ENCODE measurements at places on chromosomes 6 and 20. TPM values are rescaled to one million over a fixed set of nuclear protein-coding genes. Genes with fewer than 3 reads are reported as not detected.

DNA sequence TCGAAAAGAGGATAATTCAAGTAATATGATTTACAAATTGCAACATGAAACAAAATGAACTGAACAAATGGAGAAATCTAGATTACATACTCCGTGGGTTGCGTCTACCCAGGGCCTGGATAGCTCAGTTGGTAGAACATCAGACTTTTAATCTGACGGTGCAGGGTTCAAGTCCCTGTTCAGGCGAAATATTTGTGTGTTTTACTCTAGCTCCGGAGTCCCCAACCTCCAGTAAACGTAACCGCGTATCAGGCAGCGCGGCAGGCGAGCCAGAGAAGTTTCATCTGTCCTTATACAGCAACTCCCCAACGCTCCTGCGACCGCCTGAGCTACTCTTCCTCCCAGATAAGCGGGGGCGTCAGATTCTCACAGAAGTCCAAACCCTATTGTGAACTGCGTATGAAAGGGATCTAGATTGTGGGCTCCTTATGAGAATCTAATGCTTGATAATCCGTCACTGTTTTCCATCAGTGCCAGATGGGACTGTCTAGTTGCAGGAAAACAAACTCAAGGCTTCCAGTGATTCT lies 176.1 kb downstream of the TRIM27 start:
- no peak overlapping the region for H3K4me3 ChIP-seq
- peaks cover 7% of the 10 kb centered on the region for H3K27me3 ChIP-seq
- no peaks in the 10 kb centered on the region for H3K4me1 ChIP-seq
- no peaks in the 10 kb centered on the region for H3K36me3 ChIP-seq
- H3K27ac ChIP-seq = no peak overlapping the region

GRCh38 chr6:164130151-164130550 lies 715.6 kb downstream of the QKI start:
- no peaks in the 10 kb centered on the region for H3K27me3 ChIP-seq
- H3K27ac ChIP-seq = no peak overlapping the region
- H3K36me3 ChIP-seq = no peaks in the 10 kb centered on the region
- DNase-seq = no peak
- no peak overlapping the region for H3K4me3 ChIP-seq

GRCh38 chr6:24838994-24839393 lies 40.3 kb upstream of the ARMH2 start:
- no peaks in the 10 kb centered on the region for H3K4me1 ChIP-seq
- no peaks in the 10 kb centered on the region for H3K36me3 ChIP-seq
- no peak for DNase-seq
- H3K27me3 ChIP-seq = no peaks in the 10 kb centered on the region
- no peak overlapping the region for H3K4me3 ChIP-seq

DNA sequence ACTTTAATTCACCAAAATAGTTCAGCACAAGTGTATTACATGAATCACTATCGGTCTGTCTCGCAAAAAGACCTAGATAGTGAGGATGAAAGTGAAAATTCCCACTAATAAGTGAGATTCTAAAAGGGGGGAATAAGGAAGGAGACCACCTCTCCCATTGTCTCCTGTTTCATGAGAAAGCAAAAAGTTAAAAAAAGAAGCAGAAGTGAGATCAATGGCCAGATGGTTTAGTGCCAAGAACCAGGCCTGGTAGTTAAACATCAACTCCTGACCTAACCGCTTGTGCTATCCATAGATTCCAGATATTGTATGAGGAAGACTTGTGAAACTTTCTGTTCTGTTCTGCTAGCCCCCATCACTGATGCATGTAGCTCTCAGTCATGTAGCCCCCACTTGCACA lies 293.0 kb downstream of the RNGTT start:
- no peak overlapping the region for H3K27ac ChIP-seq
- H3K36me3 ChIP-seq = no peaks in the 10 kb centered on the region
- H3K4me1 ChIP-seq = no peaks in the 10 kb centered on the region
- H3K4me3 ChIP-seq = no peak overlapping the region
- DNase-seq = no peak
- H3K27me3 ChIP-seq = no peaks in the 10 kb centered on the region

DNA sequence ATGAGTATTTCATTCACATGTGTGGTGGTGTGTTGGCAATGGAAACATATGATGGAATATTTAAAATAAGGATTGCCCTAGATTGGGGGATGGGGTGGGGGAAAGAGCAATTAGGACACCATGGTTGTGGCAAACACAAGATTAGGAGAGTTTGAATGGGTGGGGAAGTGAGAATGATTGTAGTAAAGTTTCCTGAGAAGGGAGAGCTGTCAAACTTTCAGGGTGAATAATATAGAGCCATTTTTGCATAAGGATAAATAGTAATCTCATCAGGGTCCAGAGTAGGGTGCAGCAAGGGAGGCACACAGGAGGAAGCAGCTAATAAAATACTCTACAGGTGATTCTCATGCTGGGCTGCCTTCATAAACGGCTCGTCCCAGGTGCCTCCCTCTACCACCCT lies 294.9 kb upstream of the MARCKS start:
- H3K27ac ChIP-seq = no peak overlapping the region
- no peaks in the 10 kb centered on the region for H3K36me3 ChIP-seq
- no peak overlapping the region for H3K4me3 ChIP-seq
- H3K27me3 ChIP-seq = no peaks in the 10 kb centered on the region

- peak within 1 kb of the TSS; percentile 32 for H3K27ac ChIP-seq
- H3K36me3 ChIP-seq = no peaks in the 10 kb centered on the region
- H3K27me3 ChIP-seq = no peaks in the 10 kb centered on the region
- peak within 1 kb of the TSS; percentile 23 for H3K4me3 ChIP-seq
- H3K4me1 ChIP-seq = no peaks in the 10 kb centered on the region
These were observed at the start of gene CST7 for GRCh38 chr20:24948939-24949679. Gene CST7 (plus strand): TSS chr20:24949269. CDS start chr20:24949506, 237 bp downstream.

DNA sequence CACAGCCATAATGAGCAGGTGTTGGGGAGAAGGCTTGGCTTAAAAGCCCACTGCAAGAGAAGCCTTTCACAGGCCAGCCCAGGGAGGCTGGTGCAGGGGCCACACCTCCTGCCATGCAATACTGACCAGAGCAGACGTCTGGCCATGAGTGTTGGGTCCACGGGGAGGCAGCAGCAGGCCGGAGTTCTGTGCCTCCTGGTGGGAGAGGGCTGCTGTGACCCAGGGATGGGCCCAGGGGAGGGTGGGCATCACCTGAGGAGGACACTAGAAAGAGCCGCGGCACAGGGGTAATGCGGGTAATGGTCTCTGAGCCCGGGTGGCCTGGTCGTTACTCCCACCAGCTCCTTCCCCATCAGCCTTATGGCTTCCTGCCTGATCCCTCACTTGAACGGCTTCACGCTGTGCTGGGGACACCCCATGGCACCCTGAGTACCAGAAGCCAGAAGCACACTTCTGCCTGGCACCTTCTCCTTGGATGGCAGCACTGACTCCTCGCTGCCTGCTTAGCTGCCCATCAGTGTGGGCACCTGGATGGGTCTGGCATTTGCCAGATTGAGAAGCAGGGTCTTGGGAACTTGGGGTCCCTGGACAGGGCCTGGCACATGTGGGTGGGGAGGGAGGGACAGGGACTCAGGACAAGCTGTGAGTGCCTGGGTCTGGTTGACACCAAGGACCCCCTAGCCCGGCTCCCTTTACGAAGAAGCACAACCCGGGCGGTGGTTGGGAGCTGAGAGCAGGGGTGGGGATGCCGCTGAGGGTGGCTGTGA lies 108.8 kb downstream of the ASXL1 start:
- H3K36me3 ChIP-seq = no peaks in the 10 kb centered on the region
- peak overlapping the region; percentile 82 for H3K27ac ChIP-seq
- no peaks in the 10 kb centered on the region for H3K27me3 ChIP-seq
- no peak for DNase-seq
- H3K4me1 ChIP-seq = peaks cover 67% of the 10 kb centered on the region

DNA sequence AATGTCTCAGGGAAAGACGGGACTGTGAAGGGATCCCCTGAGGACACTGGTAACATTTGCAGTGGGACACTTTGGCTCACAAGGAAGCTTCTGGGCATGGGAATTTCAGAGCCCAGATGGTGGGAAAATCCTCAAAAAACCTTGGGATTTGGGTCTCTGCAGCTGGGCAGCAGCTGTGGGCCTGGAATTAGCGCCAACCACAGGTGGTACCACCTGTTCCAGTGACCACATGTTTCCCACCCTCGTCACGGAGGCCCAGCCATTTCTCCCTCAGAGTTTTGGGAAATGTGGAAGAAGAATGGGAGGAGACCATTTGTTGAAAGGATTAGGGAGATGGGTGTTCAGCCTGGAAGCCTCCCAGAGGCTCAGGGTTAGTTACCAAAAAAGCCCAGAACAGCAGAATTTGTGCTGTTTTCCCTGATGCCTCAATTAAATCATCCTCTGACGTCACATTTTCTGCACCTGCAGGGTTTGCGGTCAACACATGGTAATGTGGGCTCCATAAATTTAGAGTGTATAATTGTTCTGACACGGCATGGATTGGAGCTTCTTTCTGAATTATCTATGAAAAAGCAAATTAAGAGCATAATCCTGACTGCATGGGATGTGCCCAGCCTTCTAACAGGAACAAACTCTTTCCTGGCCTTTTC lies 34.4 kb downstream of the EDN3 start:
- no peak for DNase-seq
- no peaks in the 10 kb centered on the region for H3K27me3 ChIP-seq
- no peaks in the 10 kb centered on the region for H3K36me3 ChIP-seq
- peaks cover 9% of the 10 kb centered on the region for H3K4me1 ChIP-seq

DNA sequence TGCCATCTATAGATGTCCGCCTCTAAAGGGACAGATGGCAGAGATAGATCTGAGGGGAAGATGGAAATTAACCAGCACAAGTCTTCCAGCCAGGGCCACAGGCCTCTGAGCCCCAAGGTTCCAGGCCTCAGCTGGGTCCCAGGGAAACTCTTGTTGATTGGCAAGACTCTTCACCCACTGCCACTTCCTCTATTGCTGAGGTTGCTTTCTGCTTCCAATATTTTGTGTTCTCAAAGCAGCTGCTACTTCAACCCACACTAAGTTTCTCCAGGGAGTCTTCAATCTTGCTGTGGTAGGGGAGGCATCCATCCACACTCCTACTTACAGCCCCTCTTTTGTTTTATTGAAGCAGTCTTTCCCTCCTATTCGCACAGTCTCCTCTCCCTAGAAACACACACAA lies 36.4 kb upstream of the SASH1 start:
- no peaks in the 10 kb centered on the region for H3K36me3 ChIP-seq
- no peaks in the 10 kb centered on the region for H3K27me3 ChIP-seq
- H3K27ac ChIP-seq = no peak overlapping the region
- no peak for DNase-seq
- no peaks in the 10 kb centered on the region for H3K4me1 ChIP-seq

DNA sequence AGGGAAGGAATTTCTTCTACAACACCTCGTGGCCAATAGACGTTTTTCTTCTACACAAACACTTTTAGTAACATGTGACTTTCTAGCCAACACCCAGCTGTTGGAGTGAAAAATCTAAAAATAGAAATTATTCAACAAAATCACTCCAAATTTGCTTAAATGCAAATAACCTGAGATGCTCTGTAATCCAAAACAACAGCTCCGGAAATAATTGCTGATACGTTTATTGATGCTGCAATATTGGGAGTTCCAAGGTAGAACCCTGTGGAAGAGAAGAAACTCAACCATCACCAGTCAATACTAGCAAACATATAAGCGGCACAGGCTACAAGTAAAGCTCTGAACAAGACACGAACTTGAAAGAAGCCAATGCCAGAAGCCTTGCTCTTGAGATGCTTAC lies 230.6 kb downstream of the ALDH8A1 start:
- no peaks in the 10 kb centered on the region for H3K36me3 ChIP-seq
- H3K27ac ChIP-seq = no peak overlapping the region
- H3K4me3 ChIP-seq = no peak overlapping the region
- no peaks in the 10 kb centered on the region for H3K4me1 ChIP-seq

GRCh38 chr6:88211446-88211845 lies 45.3 kb upstream of the CNR1 start:
- H3K36me3 ChIP-seq = no peaks in the 10 kb centered on the region
- no peaks in the 10 kb centered on the region for H3K4me1 ChIP-seq
- H3K27ac ChIP-seq = no peak overlapping the region
- H3K4me3 ChIP-seq = no peak overlapping the region
- no peaks in the 10 kb centered on the region for H3K27me3 ChIP-seq

DNA sequence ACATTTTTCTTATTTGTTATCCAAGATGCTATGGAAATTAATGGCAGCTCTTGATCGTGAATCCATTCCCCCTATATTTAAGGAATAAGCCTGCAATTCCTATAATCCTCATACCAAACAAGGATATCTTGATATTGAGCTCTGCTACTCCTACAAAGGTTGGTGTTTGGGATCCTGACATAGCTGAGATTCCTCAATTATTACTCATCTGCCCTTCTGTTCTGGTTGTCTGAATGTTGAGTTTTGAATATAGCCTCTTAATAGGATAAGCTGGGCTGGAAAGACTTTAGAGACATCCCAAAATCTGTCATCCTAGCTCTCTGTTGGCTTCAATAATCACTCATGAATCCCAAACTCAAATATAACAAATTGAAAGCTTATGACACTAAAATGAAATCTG lies 49.9 kb downstream of the CLIC5 start:
- H3K27me3 ChIP-seq = no peaks in the 10 kb centered on the region
- no peaks in the 10 kb centered on the region for H3K4me1 ChIP-seq
- H3K4me3 ChIP-seq = no peak overlapping the region
- DNase-seq = no peak

GRCh38 chr6:40346246-40346645 lies 240.9 kb downstream of the LRFN2 start:
- no peaks in the 10 kb centered on the region for H3K4me1 ChIP-seq
- H3K36me3 ChIP-seq = no peaks in the 10 kb centered on the region
- H3K4me3 ChIP-seq = no peak overlapping the region
- DNase-seq = no peak
- no peak overlapping the region for H3K27ac ChIP-seq
- no peaks in the 10 kb centered on the region for H3K27me3 ChIP-seq

Gene KIFC1
- total RNA-seq = 74.6 TPM

Gene AIF1
- 5.0 TPM for total RNA-seq

Gene IRF4
- total RNA-seq = 4.7 TPM

Gene ARMH2
- not detected for total RNA-seq

Gene MTFR2
- total RNA-seq = 2.2 TPM

Gene PPP1R3D
- 9.2 TPM for total RNA-seq

Gene GGTLC1
- total RNA-seq = 0.27 TPM

Gene PRR18
- total RNA-seq = not detected

Gene MICAL1
- 45.3 TPM for total RNA-seq

Gene TP53TG5
- 1.0 TPM for total RNA-seq

Data from colonic mucosa (tissue), 4 donors.